ENCODE measurements at places on chromosomes 3 and 15.

- no peak for DNase-seq
These were observed 607.2 kb downstream of the OTOL1 start for GRCh38 chr3:162103808-162104207.

DNA sequence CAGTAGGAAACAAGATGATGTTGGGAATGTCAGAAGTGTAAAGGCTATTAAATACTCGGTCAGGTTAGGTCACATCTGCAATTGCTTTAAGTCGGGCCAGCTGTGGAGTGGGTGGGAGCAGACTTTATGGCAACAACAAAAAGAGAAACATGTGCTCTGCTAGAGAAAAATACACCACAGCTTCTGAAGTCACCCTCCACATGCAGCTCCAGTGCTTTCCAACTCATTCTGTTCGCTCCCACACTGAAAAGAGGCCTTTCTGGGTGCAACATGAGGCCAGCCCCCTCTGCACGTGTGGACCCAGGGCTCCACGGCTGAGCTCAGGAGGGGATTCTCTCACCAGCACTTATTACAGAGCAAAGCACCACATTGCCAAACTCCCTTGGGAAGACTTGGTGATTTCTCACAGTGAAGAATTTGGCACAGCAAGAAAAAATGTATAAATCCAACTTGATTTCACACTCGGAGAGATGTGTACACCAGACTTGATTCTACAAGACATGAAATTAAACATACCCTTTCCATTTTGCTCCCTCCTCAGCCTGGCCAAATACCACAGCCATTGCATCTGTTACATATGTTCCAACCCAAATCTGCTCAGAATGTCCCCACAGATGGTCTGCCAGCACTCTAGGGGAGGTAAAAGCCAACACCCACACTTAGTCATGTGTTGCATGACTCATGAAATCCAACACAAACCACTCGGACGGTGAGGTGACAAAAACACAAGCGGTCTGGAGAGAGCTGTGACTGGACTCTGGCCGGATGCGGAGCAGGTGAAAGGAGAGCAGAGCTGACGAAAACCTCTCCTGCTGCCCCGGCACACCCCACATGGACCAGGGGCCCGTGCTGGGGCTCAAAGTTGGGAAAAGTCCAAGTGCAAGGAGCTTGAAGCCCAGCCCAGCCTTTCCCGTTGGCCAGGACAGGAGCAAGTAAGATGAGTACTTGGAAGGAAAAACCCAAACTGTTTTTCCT is 74.6 kb downstream of the ITGB5 start:
- peak; percentile 86 for DNase-seq

GRCh38 chr3:88059380-88060170 is 520 bp downstream of the ZNF654 start:
- DNase-seq = peak; percentile 26

DNA sequence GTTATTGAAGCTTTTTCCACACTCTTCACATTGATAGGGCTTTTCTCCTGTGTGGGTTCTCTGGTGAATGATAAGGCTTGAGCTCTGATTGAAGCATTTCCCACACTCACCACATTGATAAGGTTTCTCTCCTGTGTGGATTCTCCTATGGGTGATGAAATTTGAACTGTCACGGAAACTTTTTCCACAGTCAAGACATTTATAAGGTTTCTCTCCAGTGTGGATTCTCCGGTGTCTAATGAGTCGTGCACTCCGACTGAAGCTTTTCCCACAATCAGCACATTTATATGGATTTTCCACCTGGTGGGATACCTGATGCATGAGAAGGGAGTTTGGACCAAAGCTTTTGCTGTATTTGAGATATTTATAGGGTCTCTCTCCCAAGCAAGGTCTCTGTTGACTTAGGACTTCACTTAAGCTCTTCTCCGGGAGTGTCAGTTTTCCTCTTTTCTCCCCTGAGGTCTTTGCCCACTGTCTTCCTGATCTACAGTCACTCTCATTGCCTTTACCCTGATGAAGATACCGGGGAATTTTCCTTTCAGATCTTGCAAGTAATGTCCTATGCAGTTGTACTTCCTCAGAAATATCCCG is 9.4 kb downstream of the ZSCAN29 start:
- no peak for DNase-seq

- DNase-seq = no peak
These were observed 74.2 kb upstream of the POU1F1 start for GRCh38 chr3:87350367-87351199.

GRCh38 chr3:177894081-177894728 is 642.0 kb upstream of the KCNMB2 start:
- DNase-seq = no peak

GRCh38 chr3:108183181-108183580 is 39.0 kb downstream of the IFT57 start:
- DNase-seq = no peak

GRCh38 chr3:133757701-133758567 is 11.7 kb downstream of the TF start:
- DNase-seq = no peak

- DNase-seq = no peak
These were observed 170.8 kb downstream of the XXYLT1 start for GRCh38 chr3:195099951-195100785.

DNA sequence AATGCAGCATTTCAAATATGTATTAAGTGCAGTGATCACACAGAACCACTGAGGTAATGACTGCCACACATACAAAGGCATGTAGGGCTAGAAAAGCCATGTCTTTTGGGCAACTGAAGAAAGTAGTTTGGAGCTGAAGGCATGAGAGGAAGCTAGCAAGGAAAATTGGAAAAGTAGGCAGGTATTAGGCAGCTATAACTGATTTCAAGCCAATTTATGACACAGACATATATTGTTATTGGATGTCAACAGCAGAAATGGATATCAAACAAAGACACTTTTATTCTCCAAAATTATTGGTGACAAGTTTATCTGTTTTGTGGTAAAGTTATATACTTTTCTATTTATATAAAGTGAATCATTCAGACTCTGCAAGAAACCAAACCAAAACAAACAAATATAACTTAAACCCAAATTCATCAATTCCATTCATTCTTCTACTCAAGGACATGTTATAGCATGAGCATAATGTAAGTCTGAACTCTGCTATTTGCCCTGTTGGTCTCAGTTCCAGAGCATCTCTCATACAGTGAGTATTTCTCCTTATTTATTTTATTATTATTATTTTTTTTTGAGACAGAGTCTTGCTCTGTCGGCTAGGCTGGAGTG is 307.4 kb upstream of the COL8A1 start:
- no peak for DNase-seq

DNA sequence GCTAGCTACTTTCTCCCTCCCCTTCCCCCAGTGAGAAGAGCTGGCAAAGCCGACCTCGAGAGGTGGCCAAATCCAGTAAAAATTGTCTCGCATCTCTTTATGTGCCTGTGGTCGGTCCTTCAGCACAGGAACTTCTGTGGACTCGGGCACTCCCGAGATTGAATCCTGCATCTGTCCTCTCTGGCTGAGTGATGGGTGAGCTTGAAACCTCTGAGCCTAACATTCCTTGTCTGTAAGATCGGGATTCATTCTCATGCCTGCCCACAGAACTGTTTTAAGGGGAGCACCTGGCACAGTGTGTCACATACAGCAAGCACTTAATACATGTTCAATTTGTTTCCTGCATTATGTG is 11.3 kb downstream of the CX3CR1 start:
- DNase-seq = no peak

GRCh38 chr15:57462381-57462780 is 86.1 kb downstream of the CGNL1 start:
- no peak for DNase-seq

DNA sequence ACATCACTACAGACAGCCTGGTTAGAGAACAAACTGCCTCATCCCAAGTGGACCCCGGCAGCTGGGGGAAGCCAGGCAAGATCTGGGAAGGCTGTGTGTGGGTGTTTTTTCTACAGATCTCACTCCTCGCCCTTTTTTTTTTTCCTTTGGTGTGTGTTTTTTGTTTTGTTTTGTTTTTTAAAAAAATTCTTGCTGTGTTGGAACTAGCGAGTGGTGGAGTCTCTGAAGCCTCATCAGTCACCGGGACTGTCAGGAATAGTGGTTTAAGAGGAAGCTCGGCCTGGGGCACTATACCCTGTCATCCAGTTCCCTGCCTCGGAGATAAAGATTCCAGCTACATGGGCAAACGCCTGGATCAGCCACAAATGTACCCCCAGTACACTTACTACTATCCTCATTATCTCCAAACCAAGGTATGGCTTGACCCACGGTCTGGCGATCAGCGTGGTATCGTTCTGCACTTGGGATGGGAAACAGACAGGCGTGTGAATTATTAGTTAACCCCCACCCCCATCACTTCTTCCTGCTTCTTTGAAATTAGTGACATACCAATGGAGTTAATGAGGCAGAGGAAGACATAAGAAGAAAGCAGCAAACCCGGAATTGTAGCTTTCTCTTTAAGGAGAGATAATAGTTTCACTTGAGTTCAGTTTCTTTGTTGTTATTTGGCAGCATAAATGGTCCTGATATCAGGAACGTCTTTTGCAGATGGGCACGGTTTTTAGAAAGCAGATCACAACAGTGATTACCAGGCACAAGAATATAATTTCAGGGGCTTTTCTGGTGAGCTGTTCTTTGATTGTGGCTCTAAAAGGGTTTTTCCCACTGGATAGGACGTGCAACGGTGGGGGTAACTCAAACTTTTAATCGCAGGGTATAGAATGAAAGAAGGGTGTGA is 722 bp downstream of the RBMS3 start:
- peak; percentile 6 for DNase-seq

- no peak for DNase-seq
These were observed 50.8 kb upstream of the SMAD6 start for GRCh38 chr15:66651198-66651597.

DNA sequence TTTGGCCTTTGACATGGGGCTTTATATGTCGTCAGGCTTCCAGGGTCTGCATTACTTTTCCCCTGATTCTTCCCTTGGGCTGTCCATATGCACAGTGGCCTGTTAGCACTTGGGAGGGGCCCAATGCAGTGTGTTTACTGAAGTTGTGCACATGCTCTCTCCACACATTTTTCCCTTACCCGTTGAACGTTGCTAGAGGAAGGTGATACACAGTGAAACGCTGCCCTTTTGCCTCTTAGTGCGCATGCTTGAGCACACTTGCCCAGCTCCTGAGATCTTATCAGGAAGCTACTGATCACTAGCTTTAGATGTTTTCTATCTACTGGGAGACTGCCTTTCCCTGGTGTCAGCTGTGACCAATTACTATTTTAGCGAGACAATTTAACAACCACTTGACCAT is 1198.0 kb downstream of the ROBO1 start:
- DNase-seq = no peak

GRCh38 chr3:45940004-45940780 is 3.1 kb upstream of the CXCR6 start:
- DNase-seq = no peak

GRCh38 chr15:52349052-52349700 is 53.6 kb upstream of the MYO5C start:
- no peak for DNase-seq

DNA sequence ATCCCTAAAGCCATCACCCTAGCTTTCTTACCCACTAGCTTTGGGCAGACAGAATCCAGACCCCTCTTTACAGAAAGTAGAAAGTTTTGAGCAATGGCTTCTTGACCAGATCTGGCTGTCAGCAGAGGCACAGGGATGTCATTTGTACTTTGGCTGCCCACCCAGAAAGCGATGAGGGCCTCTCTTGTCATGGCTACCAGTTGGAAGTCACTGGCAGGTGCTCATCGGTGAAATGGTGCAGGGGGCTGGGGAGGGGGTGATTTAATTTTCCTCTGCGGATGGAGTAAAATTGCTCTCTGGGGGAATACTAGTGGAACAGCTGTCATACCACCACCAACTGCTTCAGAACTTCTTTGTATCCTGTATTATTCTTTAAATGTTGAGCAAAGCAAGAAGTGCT is 393.7 kb downstream of the LSAMP start:
- no peak for DNase-seq

- no peak for DNase-seq
These were observed 241.5 kb downstream of the IGSF11 start for GRCh38 chr3:118793176-118793575.

DNA sequence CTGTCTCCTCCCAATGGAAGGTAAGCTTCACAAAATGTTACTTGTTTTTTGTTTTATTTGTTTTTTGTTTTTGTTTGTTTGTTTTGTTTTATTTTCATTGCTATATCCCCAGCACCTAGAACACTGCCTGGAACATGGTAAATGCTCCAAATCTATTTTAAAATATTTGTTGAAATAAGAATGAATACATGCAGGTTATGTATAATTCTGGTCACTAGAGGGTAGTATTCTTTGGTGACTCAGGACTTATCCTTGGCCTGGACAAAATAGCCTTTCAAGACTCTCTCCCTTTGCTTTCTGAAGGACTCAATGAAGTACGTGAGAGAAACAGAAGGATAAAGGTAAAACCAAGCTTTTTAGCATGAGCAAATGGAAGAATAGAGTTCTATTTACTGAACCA is 46.9 kb upstream of the PPP2R3A start:
- no peak for DNase-seq

DNA sequence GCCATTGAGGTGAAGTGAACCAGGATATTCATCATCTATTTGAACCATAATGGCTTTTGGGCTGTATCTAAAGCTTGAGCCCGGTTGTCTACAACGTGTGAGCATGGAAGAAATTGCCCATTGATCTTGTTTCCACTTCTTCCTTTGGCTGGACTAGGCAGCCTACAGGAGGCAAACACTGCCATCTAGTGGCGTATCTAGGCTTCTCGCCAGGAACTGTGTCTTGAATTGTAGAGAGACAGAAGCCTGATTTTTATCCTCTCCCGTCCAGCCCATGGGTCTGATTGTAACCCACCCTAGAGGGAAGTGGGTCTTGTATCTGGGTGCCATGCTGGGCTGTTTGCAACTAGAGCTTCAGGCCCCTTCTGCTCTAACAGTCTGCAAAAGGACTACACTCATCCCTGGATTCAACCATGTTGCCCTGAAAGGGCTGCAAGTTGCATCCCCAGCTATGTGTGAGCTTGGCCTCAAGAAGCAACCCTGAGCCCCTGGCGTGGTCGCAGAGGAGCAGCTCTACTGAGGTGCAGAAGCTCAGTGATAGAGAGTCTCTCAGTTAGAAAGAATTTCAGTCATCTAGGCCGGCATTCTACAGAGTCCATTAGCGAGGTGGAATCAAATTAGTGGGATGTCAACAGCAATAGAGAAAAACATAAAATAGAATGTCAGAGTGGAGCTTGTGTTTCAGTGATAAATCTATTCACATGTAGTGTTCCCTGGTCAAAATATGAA is 170.2 kb upstream of the UMPS start:
- DNase-seq = peak; percentile 73

- no peak for DNase-seq
These were observed 716.9 kb downstream of the AGBL1 start for GRCh38 chr15:86796521-86796920.

- DNase-seq = no peak
These were observed 24.9 kb downstream of the DUOX2 start for GRCh38 chr15:45088801-45089711.

- DNase-seq = no peak
These were observed 14.8 kb downstream of the CPNE4 start for GRCh38 chr3:132020058-132020457.

Measured in left colon (tissue), 2 donors.